ENCODE measurements at places on chromosomes 6 and 20. TPM values are rescaled to one million over a fixed set of nuclear protein-coding genes. Genes with fewer than 3 reads are reported as not detected.

The NUP43 gene
- 26.7 TPM for total RNA-seq

The DSE gene
- total RNA-seq = 65.2 TPM

The JAG1 gene
- 253 TPM for total RNA-seq

The HTR1B gene
- total RNA-seq = 9.9 TPM

The GSTA3 gene
- not detected for total RNA-seq

The PRDM1 gene
- 7.9 TPM for total RNA-seq

The UBE2J1 gene
- 33.2 TPM for total RNA-seq

The SEL1L2 gene
- not detected for total RNA-seq

The HLA-DRA gene
- total RNA-seq = 244 TPM

The OR2B6 gene
- total RNA-seq = not detected

The SLA2 gene
- 1.1 TPM for total RNA-seq

The RIMS1 gene
- total RNA-seq = 5.7 TPM

The HLA-DQA2 gene
- 1.4 TPM for total RNA-seq

The SAMD5 gene
- total RNA-seq = 4.7 TPM

The NRN1 gene
- 7.5 TPM for total RNA-seq

The SCUBE3 gene
- 75.6 TPM for total RNA-seq

The GPSM3 gene
- 11.9 TPM for total RNA-seq

The SNX9 gene
- 87.2 TPM for total RNA-seq

The TRIM40 gene
- total RNA-seq = not detected

The TP53TG5 gene
- total RNA-seq = not detected

The HLA-DQB2 gene
- total RNA-seq = 2.4 TPM

The BMP5 gene
- total RNA-seq = not detected

The ADGB gene
- not detected for total RNA-seq

The TNXB gene
- total RNA-seq = 210 TPM

The FARS2 gene
- 10.4 TPM for total RNA-seq

The PIGU gene
- total RNA-seq = 10.4 TPM

The TMEM74B gene
- not detected for total RNA-seq

The ABHD16B gene
- total RNA-seq = not detected

The ZSCAN23 gene
- total RNA-seq = 1.9 TPM

The RAET1E gene
- total RNA-seq = not detected

The PLA2G7 gene
- 0.27 TPM for total RNA-seq

The SLC35D3 gene
- not detected for total RNA-seq

The ELOVL4 gene
- total RNA-seq = 3.2 TPM

The LCA5 gene
- total RNA-seq = 4.6 TPM

The LY6G6F gene
- not detected for total RNA-seq

The CRISP2 gene
- not detected for total RNA-seq

The SLC22A1 gene
- 1.6 TPM for total RNA-seq

The FKBP1C gene
- total RNA-seq = not detected

The OOEP gene
- not detected for total RNA-seq

The ARMC2 gene
- total RNA-seq = 11.5 TPM

The F13A1 gene
- total RNA-seq = 156 TPM

The GDAP1L1 gene
- not detected for total RNA-seq

The JPH2 gene
- 179 TPM for total RNA-seq

The MICB gene
- 4.1 TPM for total RNA-seq

The PABPC1L gene
- 29.5 TPM for total RNA-seq

The LRRC1 gene
- total RNA-seq = 18.5 TPM

The CD109 gene
- 21.3 TPM for total RNA-seq

The TMEM200A gene
- 9.7 TPM for total RNA-seq

All from thoracic aorta (tissue), 2 donors.